ENCODE measurements at places on chromosomes 11 and 22.

DNA sequence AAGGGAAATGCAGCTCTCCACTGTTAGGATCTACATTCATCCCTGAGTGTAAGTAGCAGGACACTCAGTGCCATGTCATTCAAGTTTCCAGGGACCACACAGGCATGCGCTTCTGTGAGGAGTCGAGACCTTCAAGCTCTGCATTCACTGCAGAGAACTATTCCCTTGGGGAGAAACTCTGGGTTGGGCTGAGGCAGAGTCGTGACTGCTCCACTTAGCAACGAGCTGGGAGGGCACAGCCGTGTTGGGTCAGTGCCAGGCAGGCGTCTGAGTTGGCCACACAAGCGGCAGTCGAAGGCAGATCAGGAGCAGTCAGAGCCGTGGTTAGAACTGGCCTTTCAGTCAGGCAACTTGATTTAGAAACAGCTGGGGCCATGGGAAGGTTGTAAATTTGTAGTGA lies 14.7 kb downstream of the MPEG1 start:
- peak; percentile 97 for DNase-seq

GRCh38 chr11:115384236-115384635 lies 120.0 kb downstream of the CADM1 start:
- DNase-seq: no peak

GRCh38 chr11:76850815-76851214 lies 9.9 kb upstream of the ACER3 start:
- no peak for DNase-seq

DNA sequence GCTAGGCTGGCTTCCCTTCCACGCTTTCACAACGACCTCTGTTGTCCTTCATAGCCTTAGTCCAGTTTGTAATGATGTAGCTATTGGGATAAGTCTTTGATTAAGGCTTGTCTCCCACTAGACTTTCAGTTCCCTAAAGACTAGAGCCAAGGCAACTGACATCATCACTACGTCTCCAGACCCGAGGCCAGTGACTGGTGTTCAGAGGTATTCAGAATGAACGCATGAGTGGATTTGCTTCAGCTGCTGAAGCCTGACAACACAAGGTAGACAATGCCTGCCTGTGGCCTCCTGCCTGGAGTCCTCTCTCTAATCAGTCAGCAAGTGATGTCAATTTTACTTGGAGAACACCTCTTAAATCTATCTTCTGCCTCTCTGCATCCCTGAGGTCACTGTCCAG lies 13.6 kb downstream of the EFCAB6 start:
- no peak for DNase-seq

GRCh38 chr11:65430406-65431217 lies 8.0 kb downstream of the NEAT1 start:
- peak; percentile 70 for DNase-seq

Measured in myocyte (in vitro differentiated cells).